Epithelial cell of proximal tubule (primary cell): ENCODE measurements at places on chromosomes 5 and 9. TPM values are rescaled to one million over a fixed set of nuclear protein-coding genes. Genes with fewer than 3 reads are reported as not detected.
A peak's percentile ranks its signal among the peaks of the same experiment; 100 is the strongest.

DNA sequence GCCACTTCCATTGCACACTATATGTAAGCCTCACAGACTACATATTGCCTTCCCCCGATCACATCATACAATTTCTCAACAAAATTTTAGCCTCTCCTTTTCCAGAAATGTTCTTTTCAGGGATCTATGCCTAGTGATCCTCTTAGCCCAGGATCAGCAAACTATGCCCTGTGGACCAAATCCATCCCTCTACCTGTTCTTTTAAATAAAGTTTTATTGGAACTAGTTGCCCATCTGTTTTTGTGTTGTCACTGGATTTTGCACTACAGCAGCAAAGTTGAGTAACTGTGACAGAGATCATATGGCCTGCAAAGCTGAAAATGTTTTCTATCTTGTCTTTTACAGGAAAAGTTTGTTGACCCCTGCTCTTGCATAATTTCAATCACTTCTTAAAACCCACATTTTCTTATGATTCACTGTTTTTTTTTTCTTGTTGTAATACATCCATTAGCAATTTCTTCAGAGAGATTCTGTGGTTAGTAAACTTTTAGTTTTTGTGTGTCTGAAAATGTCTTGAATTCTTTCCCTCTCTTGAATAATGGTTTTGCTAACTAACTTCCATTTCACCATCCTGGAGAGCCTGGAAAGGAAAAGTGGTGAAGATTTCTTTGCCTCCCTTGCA, 7.1 kb downstream of the TXNDC8 start:
- no peak for DNase-seq

GRCh38 chr5:78204241-78204640, 90.3 kb downstream of the AP3B1 start:
- no peak for DNase-seq

DNA sequence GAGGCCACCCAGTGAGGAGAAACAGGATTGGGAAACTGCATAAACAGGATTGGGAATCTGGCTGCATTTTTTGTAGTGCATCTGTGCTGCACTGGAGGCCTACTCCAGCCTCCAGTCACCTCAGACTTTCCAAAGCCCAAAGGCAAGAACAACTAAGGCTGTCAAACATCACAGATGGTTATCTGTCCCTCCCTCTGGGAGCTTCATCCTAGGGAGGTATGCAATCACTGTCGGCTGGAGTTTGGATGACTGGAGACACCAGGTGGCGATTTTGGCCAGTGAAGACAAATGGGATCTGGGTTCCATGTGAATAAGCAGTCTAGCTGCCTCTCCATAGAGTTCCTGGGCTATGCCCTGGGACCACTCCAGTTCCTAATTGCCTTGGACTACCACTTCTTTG, 9.3 kb upstream of the SPINK13 start:
- DNase-seq: no peak

DNA sequence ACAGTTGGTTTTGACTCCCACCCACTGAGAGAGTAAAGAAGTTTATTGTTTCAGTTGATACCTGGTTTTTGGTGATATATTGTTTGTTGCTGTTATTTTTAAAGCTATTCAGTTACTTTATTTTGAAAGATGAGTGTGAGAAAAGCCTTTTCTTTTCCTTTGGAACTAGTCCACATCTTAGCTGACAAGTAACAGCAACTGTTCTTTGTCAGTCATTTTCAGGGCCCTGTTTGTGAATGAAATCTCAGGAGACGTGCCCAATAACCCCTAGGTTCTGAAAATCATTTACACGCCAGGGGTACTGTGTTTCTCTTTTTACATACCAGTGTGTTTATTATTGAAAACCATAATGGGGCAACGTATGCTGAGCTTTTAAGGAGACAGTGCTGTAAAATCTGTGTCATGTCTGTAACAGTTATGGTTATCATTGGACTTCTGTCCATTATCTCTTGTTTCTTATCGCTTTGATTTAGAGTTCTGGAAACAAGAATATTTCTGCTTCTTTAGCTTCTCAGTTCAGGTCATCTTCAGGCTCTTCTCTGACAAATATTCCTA, 75.0 kb downstream of the LIX1 start:
- no peak for DNase-seq

GRCh38 chr5:16570121-16570815, 46.5 kb downstream of the RETREG1 start:
- DNase-seq: no peak

- no peak for DNase-seq
These were observed 127.1 kb downstream of the KIF4B start for GRCh38 chr5:155140646-155141045.

DNA sequence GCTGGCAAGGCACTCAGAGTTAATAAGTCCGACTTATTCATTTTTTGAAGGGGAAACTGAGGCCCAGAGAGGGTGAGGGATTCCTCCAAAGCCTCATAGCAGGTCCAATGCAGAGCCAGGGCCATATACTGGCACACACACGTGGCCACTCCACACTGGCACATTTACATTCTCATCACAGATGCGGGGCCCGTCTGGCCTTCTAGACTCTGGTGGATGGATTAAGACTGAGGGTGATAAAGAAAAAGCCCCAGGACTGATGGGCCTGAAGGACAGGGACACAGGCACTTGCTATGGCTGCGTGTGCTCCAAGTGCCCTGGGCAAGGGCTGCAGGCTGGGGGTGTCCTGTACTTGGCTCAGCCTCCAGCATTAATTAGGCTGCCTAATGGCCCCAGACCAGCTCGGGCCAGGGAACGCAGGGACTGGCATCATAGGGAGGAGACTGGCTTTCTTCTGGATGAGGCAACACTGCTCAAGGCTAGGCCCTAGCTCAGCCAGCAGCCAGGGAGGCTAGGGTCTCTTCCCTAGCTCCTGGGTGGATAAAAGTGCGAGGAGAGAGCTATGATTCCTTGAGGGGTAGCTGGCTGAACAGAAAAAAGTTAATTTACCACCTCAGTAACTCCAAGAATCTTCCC, 28.5 kb upstream of the CSF1R start:
- no peak for DNase-seq

DNA sequence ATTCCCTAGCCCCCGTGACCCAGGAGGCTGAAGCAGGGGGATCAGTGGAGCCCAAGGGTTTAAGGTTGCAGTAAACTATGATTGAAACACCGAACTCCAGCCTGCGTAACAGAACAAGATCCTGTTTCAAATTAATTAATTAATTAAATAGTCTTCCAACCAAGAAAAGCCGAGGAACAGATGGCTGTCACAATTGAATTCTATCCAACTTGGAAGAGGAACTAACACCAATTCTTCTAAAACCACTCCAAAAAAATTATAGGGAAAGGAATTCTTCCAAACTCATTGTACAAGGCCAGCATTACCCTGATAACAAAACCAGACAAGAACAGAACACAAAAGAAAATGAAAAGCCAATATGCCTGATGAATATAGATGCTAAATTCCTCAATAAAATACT, 43.4 kb upstream of the RGS7BP start:
- DNase-seq: no peak

DNA sequence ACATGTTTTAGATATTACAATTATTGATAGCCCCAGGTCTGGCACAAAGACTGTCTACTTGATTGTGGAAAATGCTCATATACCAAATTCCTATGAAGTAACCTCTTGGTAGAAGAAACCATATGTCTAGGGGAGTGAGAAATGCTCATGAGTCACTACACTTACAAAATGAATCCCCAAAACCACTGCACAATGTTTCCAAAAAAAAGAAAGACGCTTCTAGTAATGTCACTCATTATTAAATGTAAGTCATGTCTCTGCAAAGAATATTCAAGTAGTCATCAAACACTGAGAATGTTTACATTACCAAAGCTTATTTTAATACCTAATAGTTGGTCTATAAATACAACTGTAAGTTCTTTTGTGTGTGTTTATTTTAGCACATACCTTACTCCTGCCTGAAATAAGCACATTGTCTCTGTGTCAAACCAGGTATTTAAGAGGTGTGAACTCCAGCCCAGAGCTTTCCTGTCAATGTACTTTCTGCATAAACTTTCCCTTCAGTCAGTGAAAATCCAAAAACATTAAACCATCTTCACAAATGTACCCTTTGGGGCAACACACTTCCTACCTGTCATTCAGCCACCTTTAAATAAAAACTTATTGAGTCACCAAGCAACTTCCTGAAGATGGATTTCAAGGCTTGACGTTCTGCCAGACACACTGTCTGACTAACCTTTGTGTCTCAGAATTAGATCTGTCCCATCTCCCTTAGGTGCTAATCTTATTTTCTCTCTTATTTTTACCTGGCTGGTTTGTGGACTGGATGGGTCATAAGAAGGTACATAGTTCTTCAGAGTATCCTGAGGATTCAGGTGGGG, 194.0 kb downstream of the NFIB start:
- no peak for DNase-seq

- DNase-seq: no peak
These were observed 63.3 kb downstream of the FREM1 start for GRCh38 chr9:14846871-14847311.

GRCh38 chr9:8660383-8660782, 860.8 kb upstream of the DMAC1 start:
- peak; percentile 70 for DNase-seq

GRCh38 chr9:23587903-23588302, 238.1 kb downstream of the ELAVL2 start:
- no peak for DNase-seq

DNA sequence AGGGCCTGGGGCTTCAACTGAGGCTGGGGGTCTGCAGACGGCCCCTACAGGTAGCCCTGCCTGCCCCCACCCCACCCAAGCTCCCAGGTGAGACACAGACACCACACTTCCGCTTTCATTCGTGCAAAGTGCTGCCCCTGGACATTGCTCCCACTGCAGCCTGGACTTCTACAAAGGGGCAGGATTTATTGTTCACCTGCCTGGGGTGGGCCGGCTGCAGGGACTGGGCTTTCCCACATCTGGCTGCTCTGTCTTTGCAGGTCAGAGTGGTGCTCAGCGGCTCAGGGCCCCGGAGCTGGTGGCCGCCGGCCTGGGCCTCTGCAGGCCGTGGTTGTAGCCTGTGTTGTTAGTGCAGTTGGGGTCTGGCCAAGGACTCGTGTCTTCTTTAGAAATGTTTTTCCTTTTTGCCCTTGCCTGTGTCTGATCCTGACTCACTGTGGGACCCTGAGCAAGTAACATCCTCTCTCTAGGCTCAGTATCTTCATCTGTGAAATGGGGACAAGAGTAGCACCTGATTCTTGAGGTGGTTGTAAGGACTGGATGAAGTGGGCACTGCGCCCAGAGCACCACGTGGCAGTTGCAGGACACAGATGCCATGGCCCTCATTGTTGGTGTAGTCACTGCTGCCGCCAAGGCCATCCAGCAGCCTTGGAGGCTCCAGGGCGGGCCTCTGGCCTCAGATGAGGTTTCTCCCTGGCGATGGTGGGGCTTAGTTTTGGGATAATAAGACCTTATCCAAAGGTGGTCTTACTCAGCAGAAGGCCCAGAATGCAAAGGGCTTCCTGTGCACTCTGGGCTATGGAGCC, 143.9 kb downstream of the CACNA1B start:
- DNase-seq: no peak

DNA sequence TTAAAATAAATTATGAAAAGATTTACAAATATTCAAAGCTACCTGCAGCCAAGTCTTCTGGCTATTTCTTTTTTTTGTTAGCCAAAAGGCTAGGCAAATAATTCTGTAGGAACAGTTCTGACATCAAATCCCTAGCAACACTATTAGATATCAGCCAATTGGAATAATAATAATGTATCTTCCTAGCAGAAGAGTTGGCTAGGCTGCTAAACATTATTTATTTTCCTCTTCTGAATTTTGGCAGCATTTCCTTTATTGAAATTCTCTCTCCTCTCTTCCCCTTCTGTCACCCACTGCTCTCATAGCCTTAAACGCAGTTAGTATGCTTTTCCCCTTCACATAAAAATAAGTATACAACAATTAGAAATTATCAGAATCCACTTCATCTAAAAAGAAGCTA, 42.6 kb downstream of the ZDHHC21 start:
- DNase-seq: no peak

DNA sequence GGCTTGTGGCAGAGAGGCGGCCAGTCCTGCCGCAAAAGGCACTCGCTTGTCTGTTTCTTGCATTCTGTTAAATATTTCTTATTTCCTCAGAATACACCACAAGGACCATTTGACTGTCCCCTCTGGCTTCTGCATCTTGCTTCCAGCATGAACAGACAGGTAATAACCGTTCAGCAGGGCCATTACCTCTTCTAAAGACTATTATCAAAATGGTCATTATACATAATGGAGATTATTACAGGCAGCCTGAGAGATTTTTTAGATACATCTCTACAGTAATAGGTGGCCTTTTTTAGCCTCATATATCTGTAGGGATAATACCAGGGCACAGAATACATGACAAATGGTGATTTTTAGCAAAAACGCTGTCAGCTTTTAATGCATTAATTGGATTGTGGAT, 382.0 kb downstream of the PSAT1 start:
- DNase-seq: no peak

GRCh38 chr5:168656633-168657032, 77.5 kb upstream of the PANK3 start:
- no peak for DNase-seq

DNA sequence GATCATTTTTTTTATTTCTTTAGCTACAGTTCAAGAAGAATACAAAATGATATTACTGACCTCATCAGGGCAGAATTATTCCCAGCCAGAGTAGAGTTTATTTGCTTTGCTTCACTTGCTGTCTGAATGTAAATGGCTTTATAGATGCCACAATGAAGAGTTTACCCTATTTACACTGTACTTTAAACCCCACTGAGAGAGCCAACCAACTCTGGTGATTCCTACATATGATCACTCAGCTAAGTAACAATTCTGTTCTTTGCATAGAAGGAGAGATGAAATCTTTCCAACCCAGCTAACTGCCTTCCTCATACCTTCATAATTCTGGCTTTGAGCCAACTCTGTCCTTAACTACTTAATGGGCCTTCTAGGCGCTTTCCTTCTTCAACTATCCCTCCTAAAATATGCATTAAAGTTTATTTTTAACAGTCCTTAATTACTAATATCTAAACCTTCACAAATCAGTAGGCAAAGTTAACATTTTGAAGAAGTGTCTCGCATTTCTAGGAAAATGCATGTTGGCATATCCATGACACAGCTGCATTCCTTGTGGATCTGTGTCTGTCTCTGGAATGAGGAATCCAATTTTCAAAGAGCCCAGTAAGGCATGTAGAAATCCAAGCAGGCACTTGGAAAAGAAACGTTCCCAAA, 284.8 kb upstream of the GRAMD2B start:
- DNase-seq: no peak

- no peak for DNase-seq
These were observed 3.5 kb downstream of the PAM start for GRCh38 chr5:102758576-102758975.

- no peak for DNase-seq
These were observed 35.0 kb downstream of the MTX3 start for GRCh38 chr5:79955941-79956670.

- no peak for DNase-seq
These were observed 17.9 kb upstream of the APBA1 start for GRCh38 chr9:69689991-69690538.

The ALDH1A1 gene
- total RNA-seq: 0.87 and 1.6 TPM in 2 replicates

The ZMYND19 gene
- total RNA-seq: 30.4 and 45.0 TPM in 2 replicates

The MARCOL gene
- not detected in 2 replicates for total RNA-seq

The GALNT12 gene
- 8.8 and 19.5 TPM in 2 replicates for total RNA-seq

The PHAX gene
- 54.7 and 54.8 TPM in 2 replicates for total RNA-seq

The SV2C gene
- not detected in 2 replicates for total RNA-seq

The CARD9 gene
- 1.2 and 1.4 TPM in 2 replicates for total RNA-seq

The KIF3A gene
- 5.4 and 7.6 TPM in 2 replicates for total RNA-seq

The C9 gene
- not detected in 2 replicates for total RNA-seq
